Vagina (tissue), 2 donors: ENCODE measurements at places on chromosomes 5 and 9. TPM values are rescaled to one million over a fixed set of nuclear protein-coding genes. Genes with fewer than 3 reads are reported as not detected.

GRCh38 chr9:110641293-110641692 is 27.3 kb upstream of the MUSK start:
- no peaks in the 10 kb centered on the region for H3K4me1 ChIP-seq
- H3K27ac ChIP-seq: no peak overlapping the region
- no peak for DNase-seq
- H3K27me3 ChIP-seq: no peaks in the 10 kb centered on the region

- H3K36me3 ChIP-seq: no peaks in the 10 kb centered on the region
- no peak for DNase-seq
- H3K27me3 ChIP-seq: no peaks in the 10 kb centered on the region
Measured at GRCh38 chr5:146188358-146188757, 5.9 kb upstream of the LARS1 start.

DNA sequence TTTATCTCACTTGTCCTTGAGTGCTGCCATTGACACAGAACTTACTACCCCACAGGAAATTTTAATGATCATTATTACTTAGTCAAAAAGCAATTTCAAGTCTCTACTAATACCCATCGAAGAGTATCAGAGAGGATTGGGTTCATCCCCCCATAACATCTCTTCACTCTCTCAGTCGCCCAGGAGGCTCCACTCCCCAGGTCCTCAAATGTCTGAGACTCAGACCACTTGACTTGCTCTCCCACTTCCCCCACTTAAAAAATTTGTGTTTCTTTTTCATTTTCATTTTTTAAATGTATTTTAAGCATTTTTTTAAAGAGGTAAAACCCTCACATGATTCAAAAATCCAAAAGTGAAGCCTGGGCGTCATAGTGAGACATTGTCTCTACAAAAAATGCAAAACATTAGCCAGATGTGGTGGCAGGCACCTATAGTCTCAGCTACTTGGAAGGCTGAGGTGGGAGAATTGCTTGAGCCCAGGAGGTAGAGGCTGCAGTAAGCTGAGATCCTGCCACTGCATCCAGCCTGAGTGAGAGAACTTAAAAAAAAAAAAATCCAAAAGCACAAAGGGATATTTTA is 56.8 kb upstream of the TRAF1 start:
- H3K27ac ChIP-seq: no peak overlapping the region
- no peaks in the 10 kb centered on the region for H3K36me3 ChIP-seq
- no peaks in the 10 kb centered on the region for H3K4me1 ChIP-seq
- no peak for DNase-seq

- peaks cover 12% of the 10 kb centered on the region for H3K4me1 ChIP-seq
- H3K36me3 ChIP-seq: no peaks in the 10 kb centered on the region
- H3K27me3 ChIP-seq: no peaks in the 10 kb centered on the region
- DNase-seq: no peak
- H3K4me3 ChIP-seq: no peak overlapping the region
Measured at GRCh38 chr9:16982780-16983310, 112.4 kb upstream of the BNC2 start.

DNA sequence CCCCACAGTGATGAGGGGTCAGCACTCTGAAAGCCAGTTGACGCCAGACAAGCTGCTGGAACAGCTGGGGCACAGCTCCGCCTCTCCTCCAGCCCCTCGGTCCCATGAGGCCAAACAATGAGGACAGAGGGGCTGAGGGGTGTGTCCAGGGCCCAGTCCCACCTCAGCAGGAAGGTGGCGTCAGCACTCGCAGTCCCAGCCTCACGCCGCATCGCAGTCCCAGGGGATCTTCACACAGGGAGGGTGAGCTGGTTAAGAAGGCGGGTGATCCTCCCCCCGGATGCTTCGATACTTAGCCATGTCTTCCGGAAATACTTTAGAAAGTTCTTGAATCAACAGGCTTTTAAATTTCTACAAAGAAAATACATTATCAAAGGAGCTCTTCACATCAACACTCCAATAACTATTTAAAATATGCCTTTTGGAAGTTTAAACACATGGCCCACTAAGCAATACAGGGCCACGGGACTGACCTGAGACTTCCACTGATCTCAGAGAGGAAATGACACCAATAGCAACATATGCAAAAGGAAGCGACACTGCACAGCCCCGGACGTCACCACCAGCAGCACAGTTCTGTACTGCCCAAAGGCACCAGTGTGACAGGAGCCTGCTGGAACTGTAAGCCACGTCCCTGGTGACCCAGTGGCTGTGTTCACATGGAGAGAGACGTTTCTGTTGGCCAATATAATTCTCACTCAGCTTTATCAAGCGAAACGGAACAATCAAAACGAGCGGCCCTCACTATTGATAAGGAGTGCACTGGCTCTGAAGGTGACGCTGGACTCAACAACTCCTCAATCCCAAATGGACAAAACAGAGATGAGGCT is 5.9 kb downstream of the MED10 start:
- DNase-seq: no peak
- peaks cover 18% of the 10 kb centered on the region for H3K4me1 ChIP-seq
- H3K36me3 ChIP-seq: peaks cover 63% of the 10 kb centered on the region
- no peak overlapping the region for H3K4me3 ChIP-seq
- no peaks in the 10 kb centered on the region for H3K27me3 ChIP-seq

DNA sequence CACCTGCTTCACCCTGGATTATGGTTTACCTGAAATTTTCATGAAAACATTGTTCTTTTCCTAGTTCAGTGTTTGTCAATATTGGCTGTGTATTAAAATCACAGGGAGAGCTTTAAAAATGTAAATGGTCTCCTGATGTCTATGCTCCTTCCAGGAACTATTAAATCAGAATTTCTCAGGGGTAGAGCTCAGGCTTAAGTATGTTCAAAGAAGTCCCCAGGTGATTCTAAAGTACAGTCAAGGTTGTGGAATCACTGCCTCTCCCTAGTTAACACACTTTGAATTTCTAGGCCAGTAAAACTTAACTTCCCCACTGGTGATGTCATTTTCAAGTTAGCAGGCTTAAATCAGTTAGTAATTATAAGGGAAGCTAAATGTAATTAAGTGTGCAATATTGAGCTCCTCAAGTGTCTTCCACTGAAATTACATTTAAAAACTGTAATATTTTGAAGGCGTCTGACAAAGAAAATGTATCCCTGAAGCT is 150.3 kb upstream of the SLC28A3 start:
- no peaks in the 10 kb centered on the region for H3K36me3 ChIP-seq
- H3K4me1 ChIP-seq: no peaks in the 10 kb centered on the region
- no peak for DNase-seq
- no peak overlapping the region for H3K4me3 ChIP-seq
- no peaks in the 10 kb centered on the region for H3K27me3 ChIP-seq
- H3K27ac ChIP-seq: no peak overlapping the region

- peaks cover 7% of the 10 kb centered on the region for H3K4me1 ChIP-seq
- H3K4me3 ChIP-seq: no peak overlapping the region
Measured at GRCh38 chr5:38790891-38791290, 54.9 kb upstream of the OSMR start.

- H3K4me1 ChIP-seq: peaks cover 77% of the 10 kb centered on the region
- peak overlapping the region; percentile 15 for H3K4me3 ChIP-seq
- H3K36me3 ChIP-seq: no peaks in the 10 kb centered on the region
- peak; percentile 97 for DNase-seq
Measured at GRCh38 chr9:89661956-89662717, 57.3 kb downstream of the GADD45G start.

- no peaks in the 10 kb centered on the region for H3K36me3 ChIP-seq
- no peak for DNase-seq
- H3K27ac ChIP-seq: no peak overlapping the region
- no peak overlapping the region for H3K4me3 ChIP-seq
- H3K27me3 ChIP-seq: no peaks in the 10 kb centered on the region
Measured at GRCh38 chr9:134055981-134056461, 11.8 kb downstream of the BRD3 start.

GRCh38 chr5:90783460-90784333 is 225.1 kb downstream of the ADGRV1 start:
- no peak overlapping the region for H3K4me3 ChIP-seq
- H3K36me3 ChIP-seq: no peaks in the 10 kb centered on the region
- no peaks in the 10 kb centered on the region for H3K4me1 ChIP-seq

DNA sequence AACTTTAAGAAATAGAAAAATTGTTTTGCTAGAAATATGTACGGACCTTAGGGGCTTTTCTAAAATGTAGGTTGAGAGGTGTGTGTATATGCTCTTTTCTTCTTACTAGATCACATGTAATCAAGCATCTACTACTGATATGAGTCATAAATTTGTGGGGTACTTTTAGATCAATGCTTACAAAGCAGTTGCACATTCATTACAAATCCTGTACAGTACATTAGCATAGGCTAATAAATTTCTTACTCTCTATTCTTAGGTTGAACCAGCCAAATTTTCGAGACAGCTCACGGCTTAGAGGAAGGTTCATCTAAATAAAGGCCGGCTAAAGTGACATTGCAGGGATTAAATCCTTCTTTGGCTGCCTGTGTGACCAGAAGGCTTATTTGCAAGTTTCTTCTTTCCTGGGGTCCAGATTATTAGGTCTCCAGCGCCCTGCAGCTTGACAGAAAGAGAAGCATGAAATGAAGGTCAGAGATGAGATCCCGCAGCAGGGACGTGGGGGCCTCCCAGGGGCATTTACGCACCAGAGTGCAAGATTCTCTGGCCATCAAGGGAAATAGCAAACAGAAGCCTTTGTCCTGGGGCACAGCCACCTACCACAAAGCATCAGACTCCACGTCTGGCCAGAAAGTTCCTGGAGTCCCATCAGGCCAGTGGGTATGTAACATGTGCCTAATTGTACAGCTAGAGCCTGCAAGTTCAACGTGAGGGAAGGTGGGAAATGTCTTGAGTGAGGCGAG is 53.0 kb downstream of the NIM1K start:
- no peak for DNase-seq
- no peak overlapping the region for H3K4me3 ChIP-seq
- H3K36me3 ChIP-seq: no peaks in the 10 kb centered on the region
- no peaks in the 10 kb centered on the region for H3K27me3 ChIP-seq

GRCh38 chr5:125088522-125089105 is 342.2 kb upstream of the ZNF608 start:
- H3K27me3 ChIP-seq: no peaks in the 10 kb centered on the region
- no peak overlapping the region for H3K4me3 ChIP-seq
- no peak overlapping the region for H3K27ac ChIP-seq
- H3K4me1 ChIP-seq: peaks cover 9% of the 10 kb centered on the region

- DNase-seq: no peak
- H3K27me3 ChIP-seq: no peaks in the 10 kb centered on the region
- H3K4me1 ChIP-seq: no peaks in the 10 kb centered on the region
- H3K27ac ChIP-seq: no peak overlapping the region
- no peak overlapping the region for H3K4me3 ChIP-seq
- no peaks in the 10 kb centered on the region for H3K36me3 ChIP-seq
Measured at GRCh38 chr9:11713077-11713476, 980.1 kb upstream of the TYRP1 start.

DNA sequence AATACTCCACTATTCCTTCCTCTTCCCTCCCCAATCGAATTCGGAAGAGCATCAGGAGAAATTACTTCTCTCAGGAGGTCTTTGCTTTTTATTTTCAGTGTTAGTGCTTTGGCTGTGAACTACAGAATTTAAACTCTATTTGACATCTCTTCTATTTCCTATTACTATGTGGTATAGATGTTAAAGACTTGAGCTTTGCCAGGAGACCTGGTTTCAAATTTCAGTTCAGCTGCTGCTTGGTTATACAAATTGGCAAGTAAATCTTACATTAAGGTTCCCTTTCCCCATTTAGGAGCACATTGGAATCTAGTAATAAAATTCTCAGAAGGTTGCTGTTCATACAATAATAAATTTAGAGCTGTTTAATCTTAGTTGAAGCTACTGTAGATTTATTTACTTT is 13.1 kb downstream of the UHRF2 start:
- no peaks in the 10 kb centered on the region for H3K27me3 ChIP-seq
- H3K36me3 ChIP-seq: no peaks in the 10 kb centered on the region
- peaks cover 47% of the 10 kb centered on the region for H3K4me1 ChIP-seq
- H3K4me3 ChIP-seq: no peak overlapping the region
- no peak overlapping the region for H3K27ac ChIP-seq

GRCh38 chr9:14994738-14995137 is 84.5 kb upstream of the FREM1 start:
- no peaks in the 10 kb centered on the region for H3K36me3 ChIP-seq
- DNase-seq: no peak
- H3K27ac ChIP-seq: no peak overlapping the region
- H3K4me1 ChIP-seq: peaks cover 10% of the 10 kb centered on the region

DNA sequence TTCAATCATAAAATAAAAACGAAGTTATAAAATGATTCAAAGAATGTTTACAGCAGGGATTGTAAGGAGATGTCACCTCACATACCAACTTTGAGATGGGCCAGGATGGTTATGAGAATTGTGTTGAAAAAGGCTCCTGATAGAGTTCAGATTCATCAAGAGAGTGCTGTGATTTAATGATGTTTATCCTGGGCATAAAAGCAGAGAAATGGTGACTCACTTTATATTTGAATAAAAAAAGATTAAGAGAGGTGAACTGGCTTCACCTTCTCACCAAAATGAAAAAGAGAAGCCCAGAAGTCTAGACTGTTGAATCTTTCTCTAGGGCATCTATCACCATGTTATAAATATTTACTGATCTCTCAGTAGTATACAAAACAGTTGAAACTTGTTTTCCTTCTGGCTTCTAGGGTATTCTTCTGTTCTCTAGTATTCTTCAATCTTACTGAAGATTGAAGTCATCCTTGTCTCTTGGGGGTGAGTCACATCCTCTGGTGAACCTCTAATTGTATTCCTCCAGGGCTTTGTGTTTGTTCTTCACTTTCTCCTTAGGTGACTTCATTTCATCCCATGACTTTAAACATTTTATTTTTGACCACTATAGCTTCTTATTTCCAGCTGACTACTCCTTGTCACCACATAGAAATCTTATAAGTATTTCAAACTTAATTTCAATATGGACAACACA is 1237.3 kb upstream of the C9orf72 start:
- H3K27ac ChIP-seq: no peak overlapping the region
- no peak overlapping the region for H3K4me3 ChIP-seq
- H3K27me3 ChIP-seq: no peaks in the 10 kb centered on the region
- DNase-seq: no peak
- H3K36me3 ChIP-seq: no peaks in the 10 kb centered on the region
- H3K4me1 ChIP-seq: no peaks in the 10 kb centered on the region

The GMCL2 gene
- not detected for total RNA-seq

The LRRC19 gene
- not detected for total RNA-seq

The ADGRD2 gene
- 4.2 TPM for total RNA-seq

The GRM6 gene
- total RNA-seq: not detected

The WDR38 gene
- total RNA-seq: not detected

The LCN6 gene
- total RNA-seq: 17.9 TPM

The CDK5RAP2 gene
- 54.5 TPM for total RNA-seq

The PDCD1LG2 gene
- 1.2 TPM for total RNA-seq

The PPP3R2 gene
- total RNA-seq: not detected

The KIF24 gene
- 0.49 TPM for total RNA-seq

The TCF7 gene
- 1.7 TPM for total RNA-seq
